ENCODE measurements at places on chromosomes 2 and 18.

GRCh38 chr2:68853035-68853434 lies 18.2 kb downstream of the BMP10 start:
- no peak for DNase-seq

DNA sequence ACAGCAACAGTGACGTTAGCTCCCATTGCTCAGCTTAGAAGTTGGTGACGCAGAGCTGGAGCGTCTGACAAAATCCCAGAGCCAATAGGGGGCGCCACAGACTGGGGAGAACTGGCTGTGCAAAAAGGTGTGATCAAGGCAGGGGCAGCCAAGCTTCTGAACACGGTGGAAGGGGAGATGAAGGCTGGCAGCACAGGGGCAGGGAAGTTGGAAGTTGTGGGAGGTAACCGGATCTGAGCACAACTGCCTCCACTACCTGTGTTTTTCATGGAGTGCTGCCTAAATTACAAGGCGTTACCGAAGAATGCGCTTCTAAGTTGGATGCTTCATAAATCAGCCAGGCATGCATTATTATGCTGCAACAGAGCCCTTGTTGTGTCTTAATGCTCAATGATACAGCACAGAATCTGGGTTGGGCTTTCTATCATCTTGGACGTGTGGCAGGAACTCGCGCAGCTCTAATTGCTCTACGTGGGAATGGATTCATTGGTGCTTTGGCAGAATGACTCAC lies 370.0 kb downstream of the SLC4A3 start:
- no peak for DNase-seq

DNA sequence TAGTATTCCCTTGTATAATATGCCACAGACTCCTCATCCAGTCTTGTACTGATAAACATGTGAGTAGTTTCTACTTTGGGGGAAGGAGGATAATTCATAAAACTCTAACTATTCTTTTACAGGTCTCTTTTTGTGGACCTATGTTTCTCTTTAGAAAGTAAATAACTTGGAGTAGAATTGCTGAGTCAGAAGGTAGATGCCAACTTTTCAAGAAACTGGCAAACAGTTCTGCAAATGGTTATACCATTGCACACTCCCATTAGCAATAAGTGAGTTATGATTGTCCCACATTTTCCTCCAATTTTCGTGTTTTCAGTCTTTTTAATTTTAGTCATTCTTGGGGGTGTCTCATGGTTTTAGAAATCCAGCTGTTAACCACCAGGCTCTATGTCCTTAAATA lies 477.2 kb upstream of the LRRTM4 start:
- DNase-seq = no peak

DNA sequence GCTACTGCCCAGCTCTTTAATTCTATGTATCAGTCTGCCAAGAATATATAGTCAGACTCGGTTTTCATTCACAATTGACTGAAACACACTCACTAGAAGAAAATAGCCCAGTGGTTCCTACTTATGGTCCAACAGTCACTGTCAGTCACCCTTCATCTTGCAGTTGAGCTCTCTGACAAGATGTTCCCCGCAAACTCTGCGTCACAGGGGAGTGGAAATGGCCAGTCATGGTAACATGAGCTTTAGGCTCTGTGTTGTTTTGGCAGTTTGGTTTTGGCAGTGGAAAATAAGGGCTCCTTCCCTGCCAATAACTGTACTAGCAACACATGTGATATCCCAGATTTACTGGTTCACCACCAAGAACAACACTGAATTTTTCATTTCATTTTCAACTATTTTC lies 122.5 kb downstream of the PRPF40A start:
- no peak for DNase-seq

- DNase-seq = no peak
These were observed 45.6 kb downstream of the RAMP1 start for GRCh38 chr2:237904831-237905599.

DNA sequence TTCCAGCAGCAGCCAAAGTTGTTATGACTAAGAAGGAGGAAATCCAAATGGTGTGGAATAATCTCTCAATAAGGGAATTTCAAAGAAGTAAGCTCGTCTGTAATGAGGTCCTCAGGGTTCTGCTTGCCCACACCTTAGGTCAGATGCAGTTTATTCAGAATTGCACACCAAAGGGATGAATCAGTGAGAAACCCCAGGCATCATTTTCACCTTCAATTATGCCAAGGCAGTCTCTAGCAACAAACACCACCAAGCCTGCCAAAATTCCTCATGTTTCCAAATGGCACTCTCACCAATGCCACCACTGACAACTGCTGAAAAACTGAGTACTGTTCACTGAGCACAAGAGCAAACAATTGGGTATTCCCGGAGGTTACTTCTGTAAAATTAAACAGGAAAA lies 43.6 kb downstream of the KCNG3 start:
- DNase-seq = no peak

DNA sequence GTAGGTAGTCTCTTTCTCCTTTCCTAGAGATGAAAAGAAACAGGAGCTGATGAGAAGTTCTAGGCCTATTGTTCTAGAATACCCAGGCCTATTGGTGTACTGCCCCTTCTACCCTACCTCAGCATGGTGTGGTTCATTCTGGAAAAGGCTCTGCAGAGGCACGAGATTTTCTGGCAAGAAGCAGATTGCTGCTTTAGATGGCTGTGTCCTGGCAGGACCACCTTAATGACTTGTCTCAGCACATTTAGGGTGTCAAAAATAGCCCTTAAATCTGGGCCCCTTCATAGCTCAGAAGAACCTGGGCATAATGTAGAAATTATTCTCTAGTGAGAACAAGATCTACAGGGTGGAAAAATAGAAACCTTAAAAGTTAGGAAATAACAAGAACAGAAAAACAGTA lies 87.9 kb downstream of the BCL2L11 start:
- DNase-seq = no peak

Data from stimulated activated CD4-positive, alpha-beta T cell treated with anti-CD3 and anti-CD28 coated beads, TNF-alpha, amount 100 ng/mL, for 1 hour (primary cell).